ENCODE measurements at places on chromosomes 13 and 19.

DNA sequence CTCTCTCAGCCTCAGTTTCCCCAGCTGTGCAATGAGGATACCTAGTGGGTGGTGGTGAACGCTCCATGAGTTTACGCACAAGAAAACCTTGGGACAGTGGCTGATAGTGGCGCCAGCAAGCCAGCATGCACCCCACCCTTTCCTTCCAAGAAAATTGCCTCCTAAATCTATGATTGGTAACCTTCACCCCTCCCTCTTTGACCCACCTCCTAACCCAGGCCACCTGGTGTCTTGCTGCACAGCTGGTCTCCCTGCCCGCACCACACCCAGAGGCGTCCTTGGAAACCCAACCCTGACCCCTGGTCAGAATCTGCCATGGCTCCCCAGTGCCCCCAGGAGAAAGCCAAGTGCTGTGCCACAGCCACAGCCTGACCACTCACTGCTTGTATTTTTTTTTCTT is 22.8 kb upstream of the BCL3 start:
- DNase-seq: no peak

DNA sequence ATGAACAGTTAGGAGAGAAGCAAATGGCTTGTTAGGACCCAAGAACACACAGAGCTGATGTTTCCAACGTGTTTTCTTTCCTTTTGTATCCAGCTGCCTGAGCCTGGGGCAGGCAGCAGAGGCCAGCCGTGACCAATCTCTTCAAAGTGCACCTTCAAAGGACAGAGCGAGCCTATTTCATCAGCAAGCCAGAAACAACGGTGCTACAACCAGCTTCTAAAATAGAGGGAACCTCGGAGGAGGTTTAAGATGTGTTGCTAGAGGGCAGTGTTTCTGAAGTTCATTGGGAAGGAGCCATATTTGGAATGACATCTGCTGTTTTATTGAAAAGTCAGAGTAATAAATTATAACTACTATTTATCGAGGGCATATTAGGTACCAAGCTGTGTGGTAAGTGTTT is 56.2 kb upstream of the RFC3 start:
- DNase-seq: no peak

- no peak for DNase-seq
Measured at GRCh38 chr13:21014502-21015170, 46.8 kb downstream of the LATS2 start.

GRCh38 chr19:16067205-16067938 is 8.9 kb upstream of the TPM4 start:
- no peak for DNase-seq

DNA sequence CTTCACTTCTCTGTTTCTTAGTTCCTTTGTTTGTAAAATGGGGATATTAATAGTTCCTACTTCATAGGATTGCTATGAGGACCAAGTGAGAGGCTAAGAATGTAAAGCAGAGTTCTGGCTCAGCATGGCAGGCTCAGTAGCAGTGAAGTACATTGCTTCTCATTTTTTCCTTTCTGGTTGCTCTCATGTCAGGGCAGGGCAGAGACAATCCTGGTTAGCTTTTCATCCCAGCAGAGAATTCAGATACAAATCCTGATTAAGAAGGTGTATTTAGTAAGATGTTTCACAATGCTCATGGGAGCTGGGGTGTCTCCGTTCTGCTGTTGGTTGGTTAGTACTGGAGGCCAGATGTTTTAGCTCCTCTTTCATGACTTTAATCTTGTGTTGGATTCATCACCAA is 42.9 kb downstream of the WASF3 start:
- no peak for DNase-seq

Measured in stimulated activated naive CD4-positive, alpha-beta T cell treated with Interleukin-2 at 50 U/mL for 16 hours (primary cell).